Kasumi-1 (cell line): ENCODE measurements at places on chromosomes 4 and X.

GRCh38 chrX:30280428-30280827 is 28.8 kb downstream of the NR0B1 start:
- DNase-seq = no peak

DNA sequence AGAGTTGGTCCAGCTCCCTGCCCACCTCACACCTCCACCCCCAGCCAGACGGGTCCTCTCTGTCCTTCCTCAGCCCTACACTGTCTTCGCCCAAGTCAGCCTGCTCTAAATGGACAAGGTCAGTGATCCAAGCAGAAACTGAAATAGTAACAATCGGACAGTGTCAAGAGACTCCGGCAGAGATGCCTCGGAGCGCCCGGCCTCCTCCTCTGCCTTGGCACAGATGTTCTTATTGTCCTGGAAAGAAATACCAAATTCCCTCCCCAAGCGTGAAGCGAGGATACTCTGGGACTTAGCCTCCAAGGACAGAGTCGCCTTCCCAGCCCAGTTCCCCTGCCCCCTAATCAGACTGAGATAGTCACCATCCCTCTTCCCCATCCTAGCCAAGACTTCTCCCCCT is 28.5 kb downstream of the UTP14A start:
- no peak for DNase-seq

GRCh38 chrX:150546711-150547153 is 21.7 kb upstream of the MTM1 start:
- DNase-seq = peak; percentile 37

DNA sequence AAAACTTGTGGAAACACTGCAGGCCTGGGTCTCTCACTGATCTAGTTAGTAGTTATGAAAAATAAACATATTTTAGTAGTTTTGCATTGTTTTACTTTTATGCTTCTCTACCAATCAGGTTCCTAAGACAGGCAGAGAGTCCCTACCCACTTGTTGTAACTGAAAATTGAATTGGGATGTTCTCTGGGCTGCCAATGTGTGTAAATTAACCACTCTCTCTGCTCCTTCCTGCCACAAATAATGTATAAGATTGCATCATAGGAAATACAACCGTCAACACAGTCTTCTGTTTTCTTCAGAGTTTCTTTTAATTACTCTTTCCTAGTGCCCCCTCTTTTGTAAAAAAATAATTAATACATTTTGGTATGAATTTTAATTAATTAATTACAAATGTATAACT is 677.3 kb downstream of the FSTL5 start:
- peak; percentile 54 for DNase-seq

DNA sequence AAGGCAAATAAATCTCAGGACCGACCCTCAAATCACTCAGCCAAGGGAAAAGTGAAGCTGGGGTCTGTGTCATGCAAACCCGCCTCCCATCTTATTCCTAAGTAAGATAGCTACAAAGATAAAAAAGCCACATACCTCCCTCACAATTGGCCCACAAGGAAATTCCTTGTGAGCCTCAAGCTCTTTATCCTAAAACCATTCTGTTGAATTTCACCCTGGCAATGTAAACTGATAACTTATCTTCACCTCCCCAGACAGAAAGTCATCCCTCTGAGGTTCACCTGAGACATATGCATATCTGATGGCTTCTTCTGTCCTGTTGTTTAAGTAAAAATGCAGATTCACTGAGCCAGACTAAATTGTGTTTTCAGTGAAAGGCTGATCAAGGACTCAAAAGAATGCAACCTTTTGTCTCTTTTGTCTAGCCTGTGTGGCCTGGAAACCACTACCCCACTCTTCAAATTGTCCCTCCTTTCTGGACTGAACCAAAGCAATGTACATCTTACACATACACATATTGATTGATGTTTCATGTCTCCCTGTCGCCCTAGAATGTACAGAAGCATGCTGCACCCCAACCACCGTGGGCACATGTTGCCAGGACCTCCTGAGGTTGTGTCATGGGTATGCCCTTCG is 91.3 kb downstream of the MFAP3L start:
- no peak for DNase-seq
